ENCODE measurements at places on chromosomes 16 and 17.
A peak's percentile ranks its signal among the peaks of the same experiment; 100 is the strongest.

DNA sequence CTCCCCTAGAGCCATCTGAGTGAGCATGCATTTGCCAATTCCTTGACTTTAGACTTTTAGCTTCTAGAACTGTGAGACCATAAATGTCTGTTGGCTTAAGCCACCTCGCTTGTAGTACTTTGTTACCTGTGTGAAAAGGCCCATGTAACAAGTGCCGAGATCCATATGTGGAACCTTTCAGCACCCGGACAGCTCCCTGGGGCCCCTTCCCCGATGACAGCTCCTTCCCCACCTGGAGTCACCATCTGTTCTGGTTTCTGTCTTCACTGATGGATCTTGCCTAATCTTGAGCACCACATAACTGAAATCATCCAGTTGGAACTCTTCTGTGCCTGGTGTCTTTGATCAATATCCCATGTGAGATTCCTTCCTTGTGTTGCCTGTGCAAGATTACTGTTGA lies 78.9 kb upstream of the EEF2KMT start:
- DNase-seq = no peak

- DNase-seq = no peak
These were observed 27.6 kb downstream of the ZNF276 start for GRCh38 chr16:89748921-89749320.

DNA sequence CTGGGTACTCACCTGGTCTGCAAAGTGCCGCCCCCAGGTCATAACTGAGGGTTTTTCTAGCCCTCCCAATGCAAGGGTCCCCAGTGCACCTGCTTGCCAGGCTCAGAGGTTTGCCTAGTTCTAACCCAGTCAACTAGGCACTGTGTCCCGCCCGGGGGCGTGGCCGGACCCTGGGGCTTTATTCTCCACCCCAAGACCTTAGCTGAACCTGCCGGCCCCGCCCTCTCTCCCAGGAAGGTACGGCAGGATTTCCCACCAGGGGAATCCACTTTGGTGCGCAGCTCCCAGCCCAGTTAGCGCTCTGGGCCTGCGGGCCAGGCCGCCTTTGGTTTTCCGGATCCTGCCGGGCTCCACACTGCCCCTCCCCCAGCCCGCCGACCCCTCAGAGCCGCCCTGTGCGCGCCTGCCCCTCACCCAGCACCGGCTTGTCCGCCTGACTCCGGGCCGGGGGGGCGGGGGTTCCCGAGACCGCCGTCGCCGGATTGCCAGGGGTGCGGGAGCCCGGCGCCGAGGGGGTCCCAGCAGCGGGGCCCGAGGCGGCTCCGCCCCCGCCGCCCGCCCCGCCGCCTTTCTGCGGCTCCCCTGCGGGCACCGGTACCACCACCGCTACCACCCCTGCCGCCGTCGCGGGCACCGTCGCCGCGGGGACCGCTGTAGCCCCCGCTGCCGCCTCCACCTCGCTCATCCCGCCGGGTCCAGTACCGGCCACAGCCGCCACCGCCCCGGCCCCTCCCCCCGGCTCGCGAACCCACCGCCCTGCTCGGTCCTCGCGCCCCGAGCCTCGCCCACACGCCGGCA lies 424 bp downstream of the YBX2 start:
- no peak for DNase-seq

- DNase-seq = no peak
These were observed 45.0 kb downstream of the TEX2 start for GRCh38 chr17:64218066-64218465.

- no peak for DNase-seq
These were observed 124.6 kb upstream of the TMEM97 start for GRCh38 chr17:28194382-28194781.

- no peak for DNase-seq
These were observed at the start of gene CD300LF for GRCh38 chr17:74712756-74713155. CD300LF (minus strand) TSS chr17:74712923; CDS start chr17:74712866, 57 bp downstream.

DNA sequence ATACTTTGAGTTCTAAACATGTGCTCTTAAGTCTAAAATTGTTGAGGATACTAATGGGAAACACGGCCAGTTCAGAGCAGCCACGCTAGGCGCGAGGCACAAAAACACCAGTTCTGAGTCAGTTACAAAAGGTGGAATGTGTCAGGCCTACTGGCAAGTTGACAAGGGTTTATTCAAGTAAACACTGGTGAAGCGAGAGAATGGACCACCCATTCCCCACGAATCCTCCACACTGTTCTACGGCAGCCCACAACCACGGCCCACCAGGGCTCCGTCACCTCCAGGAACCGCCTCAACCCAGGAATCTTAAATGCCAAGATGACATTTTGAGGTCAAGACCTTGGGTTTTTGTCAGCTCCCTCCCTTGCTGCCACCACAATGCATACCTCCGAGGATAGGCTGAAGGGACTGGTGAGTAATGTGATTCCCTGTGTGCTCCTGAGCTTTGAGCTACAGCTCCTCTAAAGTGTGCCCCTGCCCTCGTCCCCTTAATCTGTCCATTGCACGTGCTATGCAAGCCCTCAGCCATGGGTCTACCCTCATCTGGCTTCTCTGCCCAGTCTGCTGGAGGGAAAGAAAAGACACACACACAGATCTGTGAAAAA lies 28.5 kb upstream of the TRAP1 start:
- no peak for DNase-seq

GRCh38 chr17:77288115-77288619 lies 147.4 kb downstream of the SEC14L1 start:
- DNase-seq = no peak

DNA sequence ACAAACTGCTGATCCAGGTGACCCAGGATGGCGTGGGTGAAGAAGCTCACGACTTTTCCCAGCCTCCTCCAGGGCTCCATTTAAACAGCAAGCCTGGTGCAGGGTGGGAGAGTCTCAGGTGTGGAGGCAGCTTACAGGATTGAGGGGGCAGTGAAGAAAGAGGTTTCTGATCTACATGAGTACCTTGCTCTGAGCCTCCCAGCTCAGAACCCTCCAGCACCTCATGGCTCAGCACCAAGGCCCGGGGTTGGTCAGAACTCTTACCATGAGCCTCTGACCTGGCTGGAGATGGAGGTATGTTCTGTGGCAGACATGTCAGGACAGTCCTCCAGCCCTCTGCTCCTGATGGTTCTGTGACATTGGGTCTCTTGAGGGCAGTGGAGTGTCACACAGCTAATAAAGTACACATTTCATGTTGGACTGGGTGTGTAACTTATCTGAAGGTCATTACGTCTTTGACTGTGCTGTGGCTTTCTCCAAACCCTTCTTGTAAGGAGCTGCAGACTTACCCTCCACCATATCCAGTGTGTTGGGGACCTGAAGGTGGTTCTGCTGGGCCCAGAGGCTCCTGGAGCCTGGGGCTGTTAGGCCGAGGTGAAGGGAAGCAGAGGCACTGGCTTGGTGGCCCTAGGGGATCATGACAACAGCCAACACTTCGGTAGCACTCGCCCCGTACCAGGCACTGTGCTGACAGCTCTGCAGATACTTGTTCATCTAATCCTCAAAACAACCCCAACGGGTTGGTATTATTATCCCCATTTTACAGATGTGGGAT lies 3.8 kb upstream of the DCAF7 start:
- DNase-seq = no peak

- no peak for DNase-seq
These were observed 12.5 kb downstream of the ZSCAN32 start for GRCh38 chr16:3388325-3388724.

DNA sequence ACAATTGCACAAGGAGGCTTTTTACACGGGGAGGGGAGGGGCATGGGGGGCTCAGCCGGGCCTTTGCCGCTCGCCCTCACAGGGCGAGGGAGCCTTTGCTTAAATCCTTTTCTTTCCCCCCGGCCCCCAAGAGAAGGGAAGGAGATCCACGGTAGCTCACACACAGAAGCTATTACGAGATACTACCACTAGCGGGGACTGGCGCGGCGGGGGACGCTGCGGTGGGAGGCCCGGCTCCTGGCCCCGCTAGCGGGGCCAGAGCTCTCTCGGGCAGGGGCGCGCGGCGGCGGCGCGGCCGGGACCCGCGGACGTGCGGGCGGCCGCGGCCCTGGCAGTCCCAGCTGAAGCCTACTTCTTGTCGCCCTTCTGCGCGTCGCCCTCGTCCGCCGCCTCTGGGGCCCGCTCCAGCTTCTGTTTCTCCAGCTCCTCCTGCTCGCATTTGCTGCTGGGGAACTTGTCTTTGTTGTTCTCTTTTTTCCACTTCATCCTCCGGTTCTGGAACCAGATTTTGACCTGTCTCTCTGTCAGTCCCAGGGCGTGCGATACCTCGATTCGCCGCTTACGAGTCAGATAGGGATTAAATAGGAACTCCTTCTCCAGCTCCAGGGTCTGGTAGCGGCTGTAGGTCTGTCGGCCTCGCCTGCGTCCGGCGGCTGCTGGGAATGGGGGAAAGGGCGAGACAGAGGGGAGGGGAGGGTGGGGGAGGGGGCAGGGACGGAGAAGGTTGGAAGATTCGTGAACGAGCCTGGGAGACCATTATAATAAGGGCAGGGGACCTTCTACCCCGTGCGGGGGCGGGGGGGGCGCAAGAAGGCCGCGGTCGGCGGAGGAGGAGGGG lies 2.0 kb downstream of the HOXB8 start:
- DNase-seq = peak; percentile 67

GRCh38 chr17:79082311-79083190 lies 7.9 kb downstream of the ENGASE start:
- no peak for DNase-seq

GRCh38 chr16:87539113-87539512 lies 46.3 kb upstream of the ZCCHC14 start:
- no peak for DNase-seq

GRCh38 chr17:74769266-74769855 lies 6.8 kb downstream of the NAT9 start:
- no peak for DNase-seq

DNA sequence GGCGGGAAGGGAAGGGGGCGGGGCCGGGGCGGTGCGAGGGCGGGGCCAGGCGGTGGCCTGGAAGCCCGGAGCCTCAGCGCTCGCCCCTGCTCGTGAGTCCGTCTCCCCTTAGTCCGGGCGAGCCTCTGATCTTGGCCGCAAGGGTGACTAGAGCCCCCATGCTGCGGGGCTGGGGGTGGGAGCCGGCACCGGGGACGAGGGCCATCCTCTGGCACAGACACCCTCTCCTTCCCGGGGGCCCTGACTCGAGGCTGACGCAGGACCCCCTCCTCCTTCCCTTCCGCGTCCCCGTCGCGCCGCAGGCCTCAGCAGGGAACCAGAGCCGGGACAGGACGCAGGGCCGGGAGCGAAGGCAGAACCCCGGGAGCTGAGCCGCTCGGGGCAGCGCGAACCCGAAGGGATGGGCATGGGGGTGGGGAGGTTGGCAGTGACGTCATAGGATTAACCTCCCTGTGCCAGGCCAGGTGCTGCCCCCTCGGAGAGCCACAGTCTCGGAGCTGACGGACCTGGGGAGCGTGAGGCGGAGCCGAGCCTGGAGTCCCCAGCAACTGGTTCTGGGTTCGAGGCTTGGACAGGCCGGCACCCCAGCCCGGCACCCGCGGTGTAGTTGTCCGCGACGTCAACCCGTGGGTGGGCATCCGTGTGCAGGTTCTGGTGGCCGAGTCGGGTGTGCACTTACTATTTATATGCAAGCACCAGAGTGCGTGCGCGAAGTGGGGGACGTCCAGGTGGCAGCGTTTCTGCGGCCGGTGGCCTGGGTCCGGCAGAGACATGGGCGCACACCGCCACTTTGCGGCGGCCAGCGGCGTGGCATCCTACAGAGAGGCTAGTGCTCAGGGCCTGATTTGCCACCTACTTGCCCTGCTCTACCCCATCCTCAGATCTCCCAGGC lies 503 bp upstream of the PLCD3 start:
- DNase-seq = peak; percentile 94

DNA sequence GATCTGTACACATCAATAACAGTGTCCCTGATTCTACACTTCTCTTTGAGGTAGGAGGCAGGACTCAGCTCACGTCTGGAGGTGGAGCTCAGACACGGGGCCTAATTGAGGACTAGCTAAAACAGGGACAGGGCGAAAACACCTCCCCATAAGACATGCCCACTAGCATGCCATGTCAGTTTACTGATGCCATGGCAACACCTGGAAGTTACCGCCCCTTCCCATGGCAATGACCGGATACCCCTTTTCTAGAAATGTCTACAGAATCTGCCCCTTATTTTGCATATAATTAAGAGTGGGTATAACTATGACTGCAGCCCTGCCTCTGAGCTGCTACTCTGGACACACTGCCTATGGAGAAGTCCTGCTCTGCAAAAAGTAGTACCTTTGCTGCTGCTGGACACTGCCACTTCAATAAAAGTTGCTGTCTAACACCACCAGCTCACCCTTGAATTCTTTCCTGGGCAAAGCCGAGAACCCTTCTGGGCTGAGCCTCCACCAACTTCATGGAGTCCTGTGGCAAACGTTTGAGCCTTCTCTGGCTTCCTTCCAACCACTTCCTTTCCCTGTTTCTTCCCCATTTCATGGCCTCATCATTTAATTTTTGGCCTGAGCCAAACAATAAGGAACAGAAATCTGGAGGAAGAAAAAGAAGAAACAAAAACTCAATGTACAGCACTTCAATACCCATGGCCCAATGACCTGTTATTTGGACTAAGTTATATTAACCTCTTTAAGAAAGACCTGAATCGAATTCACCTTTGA lies 21.0 kb downstream of the PHB1 start:
- DNase-seq = peak; percentile 37

GRCh38 chr17:71032746-71033273 lies 863.5 kb downstream of the KCNJ2 start:
- no peak for DNase-seq

DNA sequence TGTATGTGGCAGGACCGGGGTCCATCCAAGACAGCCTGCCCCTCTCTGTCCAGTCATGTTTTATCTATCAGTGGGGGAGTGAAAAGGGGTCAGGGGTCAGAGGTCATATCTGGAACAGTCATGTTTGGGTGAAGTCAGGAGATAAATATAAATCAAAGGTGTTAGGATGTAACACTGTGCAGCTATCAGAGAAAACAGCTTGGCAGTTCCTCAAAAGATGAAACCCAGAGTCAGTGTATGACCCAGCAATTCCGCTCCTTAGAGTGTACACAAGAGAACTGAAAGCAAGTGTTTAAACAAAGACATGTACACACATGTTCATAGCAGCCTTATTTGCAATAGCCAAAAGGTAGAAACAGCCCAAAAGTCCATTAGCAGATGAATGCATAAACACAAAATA lies 361.3 kb downstream of the FOXL1 start:
- DNase-seq = no peak

DNA sequence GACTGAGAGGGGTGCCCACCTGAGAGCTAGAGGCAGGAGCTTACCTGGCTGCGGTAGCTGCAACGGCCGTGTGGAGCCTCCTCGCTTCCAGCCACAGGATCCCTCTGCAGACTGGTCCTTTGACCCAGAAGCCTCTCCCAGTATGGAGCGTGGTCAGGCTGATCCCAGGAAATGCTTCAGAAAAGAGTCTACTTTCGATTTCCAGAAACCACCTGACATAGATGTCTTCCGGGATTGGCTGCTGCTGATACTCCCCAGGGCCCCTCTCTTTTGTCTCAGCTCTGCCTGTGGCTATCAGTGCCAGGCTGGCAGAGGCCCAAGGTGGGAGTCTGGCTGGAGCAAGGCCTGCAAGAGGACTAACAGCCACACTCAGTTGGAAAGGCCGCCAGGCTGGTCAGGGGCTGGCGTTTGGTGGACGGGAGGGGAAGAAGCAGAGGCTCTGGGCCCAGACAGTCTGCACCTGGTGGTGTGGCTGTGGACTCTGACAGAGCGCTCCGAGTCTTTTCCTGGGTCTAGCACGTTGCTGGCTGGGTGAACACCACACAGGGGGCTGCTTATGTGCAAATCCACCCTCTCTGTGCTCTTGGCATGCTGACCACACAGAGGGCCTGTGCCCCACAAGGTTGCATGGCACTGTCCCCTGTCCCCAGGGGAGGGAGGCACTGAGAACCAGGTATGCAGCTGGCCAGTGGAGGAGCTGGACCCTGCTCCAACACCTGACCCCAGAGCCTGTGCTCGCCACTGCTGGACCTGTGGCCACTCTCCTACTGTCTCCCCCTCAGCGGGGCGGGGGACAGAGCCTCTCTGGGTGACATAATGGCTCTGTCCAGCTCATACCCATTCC lies at the start of gene LGALS3BP:
LGALS3BP (minus strand) TSS at position 144 of the 844 bp plus-strand sequence. CDS start 2,732 bp downstream, outside the sequence.
- peak; percentile 63 for DNase-seq
